ENCODE measurements at places on chromosomes 7 and 10.

- DNase-seq = no peak
These were observed 273.8 kb downstream of the RNLS start for GRCh38 chr10:88309365-88309764.

DNA sequence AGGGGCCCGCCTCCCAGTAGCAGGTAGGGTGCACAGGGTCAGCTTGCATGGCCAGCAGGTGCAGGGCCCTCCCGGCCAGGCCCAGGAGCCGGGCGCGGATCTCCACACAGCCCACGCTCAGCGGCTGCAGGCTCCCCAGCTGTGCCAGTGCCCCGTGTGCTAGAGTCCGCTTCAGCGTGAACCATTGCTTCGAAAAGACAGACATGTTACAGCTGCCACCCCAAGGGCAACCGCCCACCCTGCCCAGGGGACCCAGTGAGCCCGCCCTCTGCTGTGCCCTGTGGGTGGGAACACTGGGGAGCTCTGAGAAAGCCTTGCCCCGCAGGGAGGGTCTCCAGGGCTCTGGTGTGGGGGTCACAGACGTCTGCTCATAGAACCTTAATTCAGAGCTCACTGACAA, 64.3 kb upstream of the NKX6-2 start:
- DNase-seq = no peak

GRCh38 chr10:103833731-103834365, 21.5 kb downstream of the SH3PXD2A start:
- no peak for DNase-seq

- no peak for DNase-seq
These were observed 386.7 kb upstream of the LRRN3 start for GRCh38 chr7:110704225-110704624.

- no peak for DNase-seq
These were observed 89.4 kb downstream of the LRRTM3 start for GRCh38 chr10:67015225-67015624.

GRCh38 chr10:5462841-5463293, 36.5 kb downstream of the CALML5 start:
- DNase-seq = no peak

DNA sequence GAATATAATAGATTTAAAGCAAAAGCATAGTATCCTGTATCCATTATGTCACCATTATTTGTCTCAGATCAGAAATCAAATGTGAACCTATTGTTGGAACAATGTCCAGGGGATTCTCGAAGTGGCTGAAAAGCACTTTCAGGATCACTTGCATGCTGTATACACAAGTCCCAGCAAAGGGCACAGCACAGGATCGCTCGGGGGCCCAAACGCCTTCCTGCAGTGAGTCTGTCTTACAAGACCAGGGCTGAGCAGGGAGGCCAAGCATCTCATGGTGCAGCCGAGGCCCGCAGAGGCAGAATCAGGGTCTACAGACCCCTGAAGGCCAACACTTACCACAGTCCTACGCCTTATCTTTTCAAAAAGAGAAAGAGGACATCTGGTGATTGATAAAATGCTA, 92.3 kb downstream of the TNS3 start:
- no peak for DNase-seq

GRCh38 chr7:66429498-66430163, 199.1 kb upstream of the KCTD7 start:
- no peak for DNase-seq

DNA sequence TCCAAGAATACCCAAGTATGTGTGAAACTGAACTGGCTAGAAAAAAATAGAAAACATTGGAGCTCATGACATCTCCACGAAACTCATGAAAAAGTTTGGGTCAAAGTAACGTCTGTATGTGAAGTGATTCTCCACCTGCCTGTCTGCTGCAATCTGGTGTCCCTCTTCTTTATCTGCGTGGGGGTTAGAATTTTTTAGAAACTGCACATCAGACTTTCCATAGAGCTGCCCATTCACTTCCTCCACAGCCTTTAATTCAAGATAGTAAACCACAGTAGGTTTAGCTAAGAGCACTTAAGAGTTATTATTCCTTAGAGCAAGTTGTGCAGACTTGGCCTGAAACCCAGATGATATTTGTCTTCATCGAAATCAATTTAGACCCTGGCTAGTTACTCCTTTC, 55.3 kb downstream of the SCIN start:
- DNase-seq = no peak

- no peak for DNase-seq
These were observed 231.8 kb downstream of the WDR37 start for GRCh38 chr10:1287971-1288401.

DNA sequence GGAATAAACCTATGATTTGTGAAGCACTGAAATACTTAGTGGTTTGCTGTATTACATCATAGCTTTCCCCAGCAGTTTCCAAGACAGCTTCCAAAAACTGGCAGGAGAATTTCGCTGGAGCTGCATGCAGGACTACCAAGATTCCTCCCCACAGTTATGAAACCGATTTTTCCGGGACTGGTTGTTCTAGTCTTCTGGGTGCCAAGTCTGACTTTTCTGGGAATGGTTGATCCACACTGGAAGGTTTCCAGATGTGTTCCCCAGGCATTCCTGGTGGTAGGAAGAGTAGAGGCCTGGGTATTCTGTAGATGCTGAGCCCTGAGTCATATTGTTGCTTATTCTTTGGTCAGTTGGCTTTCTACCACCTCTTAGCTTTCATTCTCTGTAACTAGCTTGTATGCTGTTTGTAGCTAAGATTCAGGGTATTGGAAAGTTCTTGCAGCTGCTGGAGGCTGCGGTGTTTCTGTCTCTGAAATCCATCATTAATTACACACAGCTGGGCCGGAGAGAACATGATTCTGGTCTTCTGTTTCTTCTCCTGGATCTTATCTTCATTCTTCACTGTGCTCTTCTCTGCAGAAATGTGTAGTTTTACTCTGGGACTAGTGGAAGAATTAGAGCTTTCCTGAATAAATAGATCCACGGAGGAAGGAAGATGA, 6.3 kb downstream of the ABCC2 start:
- DNase-seq = no peak

DNA sequence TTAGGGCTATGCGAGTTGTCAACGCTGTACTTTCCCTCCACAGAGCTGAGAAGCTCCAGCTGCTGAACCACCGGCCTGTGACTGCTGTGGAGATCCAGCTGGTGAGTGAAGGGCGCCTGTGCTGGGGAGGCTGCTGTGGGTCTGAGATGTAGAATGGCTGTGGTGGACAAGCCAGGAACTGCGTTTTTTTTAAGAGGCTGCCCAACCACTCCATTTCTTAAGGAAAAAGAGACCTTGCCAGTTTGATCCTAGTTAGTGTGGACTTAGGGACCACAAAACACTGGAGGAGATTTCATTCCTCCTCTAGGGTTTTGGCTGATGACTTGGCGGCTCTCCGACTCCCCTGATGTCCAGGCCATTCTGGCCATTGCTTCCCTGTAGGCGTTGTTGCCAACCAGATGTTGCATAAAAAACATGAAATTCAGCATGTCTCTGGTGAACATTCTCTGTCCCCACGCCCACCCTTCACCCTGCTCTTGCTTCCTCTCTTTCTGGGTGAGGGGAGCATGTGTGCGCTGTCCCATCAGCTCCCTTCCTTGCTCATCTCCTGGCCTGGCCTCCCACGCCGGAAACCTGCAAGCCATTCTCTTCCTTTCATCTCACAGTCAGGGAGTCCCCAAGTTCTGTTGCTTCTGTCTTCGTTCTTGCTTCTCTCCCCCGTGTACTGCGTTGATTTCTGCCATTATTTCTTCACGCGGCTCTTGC, 30.9 kb downstream of the CRCP start:
- DNase-seq = no peak

GRCh38 chr7:50725774-50726173, 56.9 kb downstream of the GRB10 start:
- no peak for DNase-seq

DNA sequence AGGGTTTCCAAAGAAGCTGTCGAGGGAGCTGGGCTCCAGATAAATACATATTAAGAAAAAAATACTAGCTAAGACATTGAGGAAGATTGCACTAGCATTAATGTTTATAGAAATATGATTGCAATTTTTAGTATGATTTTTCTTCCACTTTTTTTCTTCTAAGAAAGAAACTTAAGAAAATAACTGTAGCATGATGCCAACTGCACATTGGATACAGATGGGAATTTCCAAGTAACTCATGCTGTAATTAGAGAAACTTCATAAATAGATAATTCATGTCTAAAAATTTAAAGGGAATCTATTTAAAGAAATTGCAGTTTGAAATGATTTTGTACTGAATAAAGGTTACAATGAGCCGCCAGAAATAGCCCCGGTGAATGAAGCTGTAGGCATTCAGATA, 119.4 kb downstream of the POLR1F start:
- DNase-seq = no peak

GRCh38 chr10:73405556-73405955, 8.3 kb downstream of the ANXA7 start:
- DNase-seq = no peak

DNA sequence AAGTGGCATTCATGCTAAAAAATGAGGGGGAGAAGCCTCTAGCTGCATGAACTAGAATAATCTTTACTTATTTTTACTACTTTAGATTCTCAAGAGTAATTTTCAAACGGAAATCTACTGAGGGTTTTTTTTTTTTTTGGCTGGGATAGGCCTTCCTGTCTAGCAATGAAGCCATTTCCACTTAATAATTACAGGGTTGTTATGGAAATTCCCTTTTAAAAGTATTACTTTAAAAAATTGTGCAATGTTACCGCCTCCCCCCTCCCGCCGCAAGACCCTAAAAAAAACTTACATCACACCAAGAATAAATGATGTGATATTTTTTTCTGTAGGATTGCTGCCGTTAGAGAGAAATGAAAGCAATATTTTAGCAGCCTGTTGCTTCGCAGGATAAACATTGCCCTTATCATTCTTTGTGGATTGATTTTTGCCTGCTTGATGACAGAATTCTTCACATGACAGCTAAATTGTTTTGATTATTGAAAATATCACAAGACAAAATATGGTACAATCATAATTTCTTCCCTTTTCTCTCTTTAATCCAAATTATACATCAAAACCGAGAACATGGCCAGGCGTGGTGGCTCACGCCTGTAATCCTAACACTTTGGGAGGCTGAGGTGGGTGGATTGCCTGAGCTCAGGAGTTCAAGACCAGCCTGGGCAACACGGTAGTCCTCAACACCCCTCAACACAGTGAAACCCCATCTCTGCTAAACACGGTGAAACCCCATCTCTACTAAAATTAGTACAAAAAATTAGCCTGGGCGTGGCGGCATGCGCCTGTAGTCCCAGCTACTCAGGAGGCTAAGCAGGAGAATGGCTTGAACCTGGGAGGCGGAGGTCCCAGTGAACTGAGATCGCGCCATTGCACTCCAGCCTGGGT, 32.8 kb downstream of the ARL4A start:
- DNase-seq = no peak

GRCh38 chr7:92815412-92815811, 21.0 kb downstream of the CDK6 start:
- no peak for DNase-seq

DNA sequence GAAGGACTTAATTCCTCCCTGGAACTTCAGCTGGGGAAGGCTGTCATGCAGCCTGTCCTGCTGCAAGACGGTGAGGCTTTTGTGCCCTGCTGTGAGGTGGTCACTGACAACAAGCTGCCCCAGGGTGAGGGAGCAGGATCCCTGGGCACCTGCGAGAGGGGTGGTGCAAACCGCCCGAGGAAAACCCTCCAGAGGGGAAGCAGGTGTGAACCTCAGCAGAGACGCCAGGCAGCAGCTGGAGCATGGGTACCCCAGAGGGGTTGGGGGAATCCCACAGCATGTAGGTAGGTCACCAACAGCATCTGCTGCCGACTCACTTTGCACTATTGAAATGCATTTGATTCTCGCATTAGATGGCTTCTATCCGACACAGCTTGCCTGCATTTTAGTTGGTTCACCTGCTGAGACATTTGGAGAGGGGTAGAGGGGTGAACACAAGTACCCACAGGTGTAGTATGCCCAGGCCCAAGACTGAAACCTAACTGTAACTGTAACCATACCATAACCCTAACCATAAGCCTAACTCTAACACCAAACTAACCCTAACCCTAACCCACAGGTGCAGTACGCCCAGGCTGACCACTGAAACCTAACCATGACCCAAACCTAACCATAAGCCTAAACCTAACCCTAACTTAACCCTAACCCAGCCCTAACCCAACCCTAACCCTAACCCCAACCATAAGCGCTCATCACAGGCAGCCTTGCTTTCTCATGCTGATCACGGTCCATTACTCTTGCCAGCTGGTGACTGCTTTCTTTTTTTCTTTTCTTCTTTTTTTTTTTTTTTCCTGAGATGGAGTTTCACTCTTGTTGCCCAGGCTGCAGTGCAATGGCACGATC, 85.9 kb downstream of the ELFN1 start:
- DNase-seq = no peak

DNA sequence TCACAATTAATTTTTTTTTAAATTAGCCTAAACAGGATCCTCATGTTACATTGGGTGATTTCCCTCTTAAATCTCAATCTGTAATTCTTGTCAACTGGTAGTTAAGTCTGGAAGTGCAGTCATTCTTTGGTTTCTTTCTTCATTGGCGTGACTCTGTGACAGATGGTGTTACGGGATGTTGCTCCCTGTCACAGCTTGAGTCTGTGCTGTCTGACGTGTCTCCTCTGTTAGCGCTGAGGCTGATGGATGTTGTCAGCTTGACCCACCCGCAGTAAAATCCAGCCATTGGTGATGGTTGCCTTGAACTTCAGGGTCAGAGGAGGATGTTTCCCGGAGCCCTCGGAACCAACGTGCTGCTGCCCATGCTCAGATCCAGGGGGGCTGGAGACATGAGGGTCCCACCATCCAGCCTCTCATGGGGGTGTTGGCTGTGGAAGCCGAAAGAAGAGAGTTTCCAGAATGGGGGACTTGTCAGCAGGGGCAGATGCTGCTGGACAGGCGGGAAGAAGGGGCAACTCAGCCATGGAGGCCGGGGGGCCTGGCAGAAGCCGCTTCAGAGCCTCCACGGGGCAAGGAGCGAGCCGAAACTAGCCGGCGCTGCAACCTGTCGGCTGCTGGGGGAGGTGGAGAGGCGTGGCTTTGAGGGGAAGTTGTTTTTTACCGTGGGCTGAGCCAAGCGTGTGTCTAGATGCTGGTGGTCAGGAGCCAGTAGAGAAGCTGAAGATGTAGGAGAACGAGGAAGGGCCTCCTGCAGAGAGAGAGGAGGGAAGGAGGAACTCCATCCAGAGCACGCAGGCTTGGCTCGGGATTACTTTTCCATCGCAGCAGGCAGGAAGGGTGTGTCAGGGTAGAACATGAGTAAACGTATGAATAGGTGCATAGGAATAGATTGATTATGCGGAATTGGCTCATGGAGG, 3.5 kb downstream of the SUN1 start:
- DNase-seq = no peak
